ENCODE measurements at places on chromosomes 7 and 10.
A peak's percentile ranks its signal among the peaks of the same experiment; 100 is the strongest.

GRCh38 chr10:99560277-99561126 lies 27.8 kb downstream of the NKX2-3 start:
- peak; percentile 35 for DNase-seq

- no peak for DNase-seq
Measured at GRCh38 chr7:67823345-67823744, 826.7 kb downstream of the TYW1 start.

DNA sequence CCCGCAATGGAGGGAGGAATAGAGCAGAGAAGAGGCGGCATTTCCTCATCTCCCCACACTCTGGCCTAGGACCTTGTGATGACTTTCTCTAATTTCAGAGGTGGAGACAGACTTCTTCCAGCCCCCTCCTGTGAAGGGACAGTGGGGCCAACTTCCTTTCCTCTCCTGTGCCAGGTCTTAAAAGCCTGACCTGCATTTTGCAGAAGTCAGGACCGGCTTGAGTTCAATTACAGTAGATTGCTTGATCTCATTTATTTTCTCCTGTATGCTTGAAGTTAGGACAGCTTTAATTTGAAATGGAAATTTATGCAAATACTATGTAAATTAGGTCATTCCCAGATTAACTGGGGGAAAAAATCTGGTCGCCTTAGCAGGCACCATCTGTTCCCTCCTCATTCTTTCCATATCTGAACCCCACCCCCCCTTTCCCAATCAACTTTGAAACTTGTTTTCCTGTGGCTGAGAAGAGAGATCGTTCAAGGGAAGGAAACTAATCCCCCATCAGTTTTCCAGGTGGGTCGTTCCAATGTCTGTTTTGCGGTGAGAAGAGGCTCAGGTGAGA lies 57.1 kb downstream of the SYPL1 start:
- DNase-seq: no peak

DNA sequence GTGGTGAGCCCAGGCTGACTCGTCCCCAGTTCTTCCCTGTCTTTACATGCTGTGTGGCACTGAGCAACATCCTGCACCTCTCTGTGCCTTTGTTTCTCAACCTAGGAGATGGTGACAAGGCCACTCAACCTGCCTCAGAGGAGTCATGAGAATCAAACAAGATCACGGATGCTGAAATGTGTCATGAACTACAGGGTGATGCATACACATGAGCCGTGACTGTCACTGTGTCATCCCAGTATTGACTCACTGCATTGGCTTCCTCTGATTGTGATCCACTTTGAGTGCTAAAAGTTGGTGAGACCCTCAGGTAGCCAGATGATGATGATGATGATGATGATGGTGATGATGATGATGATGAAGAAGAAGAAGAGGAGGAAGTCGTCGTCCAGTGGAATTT lies 11.5 kb downstream of the C10orf71 start:
- DNase-seq: no peak

- no peak for DNase-seq
Measured at GRCh38 chr7:68440866-68441265, 1157.4 kb upstream of the AUTS2 start.

DNA sequence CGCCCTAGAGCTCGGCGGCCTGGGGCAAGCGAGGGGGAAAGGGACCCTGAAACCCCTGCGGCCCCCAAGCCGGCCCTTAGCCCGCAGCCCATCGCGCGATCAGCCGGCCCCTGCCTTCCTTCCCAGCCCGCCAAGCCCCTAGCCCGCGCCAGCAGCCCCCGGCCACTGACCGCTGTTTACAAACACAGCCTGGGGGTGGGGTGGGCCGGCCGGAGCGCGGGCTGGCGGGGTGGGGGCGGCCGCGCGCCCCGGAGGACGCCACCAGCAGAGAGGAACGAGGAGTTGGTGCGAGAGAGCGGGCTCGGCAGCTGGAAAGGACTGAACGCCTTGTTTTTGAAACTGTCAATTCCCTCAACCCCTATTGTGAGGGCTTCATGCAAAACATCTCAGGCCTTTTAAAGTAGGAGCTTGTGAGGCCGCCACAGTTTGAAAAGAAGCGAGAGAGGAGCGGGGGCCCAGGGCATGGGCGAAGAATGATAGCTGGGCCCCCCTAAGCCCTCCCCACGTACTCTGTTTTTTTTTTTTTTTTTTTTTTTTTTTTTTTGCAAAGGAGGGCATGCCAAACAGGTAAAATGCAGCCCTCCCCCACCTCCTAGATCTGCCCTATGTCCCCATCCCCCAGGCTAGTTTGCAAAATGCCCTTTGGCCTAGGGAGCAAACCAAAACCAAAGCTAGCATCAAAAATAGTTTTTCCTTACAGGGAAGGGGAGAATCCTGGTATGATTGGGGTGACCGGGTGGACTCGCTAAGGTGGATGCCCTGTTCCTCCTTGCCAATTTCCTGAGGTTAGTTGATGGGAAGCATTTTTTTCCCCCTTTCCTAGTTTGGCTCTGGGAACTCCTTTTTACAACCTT lies 15.0 kb downstream of the SKIDA1 start:
- DNase-seq: no peak

DNA sequence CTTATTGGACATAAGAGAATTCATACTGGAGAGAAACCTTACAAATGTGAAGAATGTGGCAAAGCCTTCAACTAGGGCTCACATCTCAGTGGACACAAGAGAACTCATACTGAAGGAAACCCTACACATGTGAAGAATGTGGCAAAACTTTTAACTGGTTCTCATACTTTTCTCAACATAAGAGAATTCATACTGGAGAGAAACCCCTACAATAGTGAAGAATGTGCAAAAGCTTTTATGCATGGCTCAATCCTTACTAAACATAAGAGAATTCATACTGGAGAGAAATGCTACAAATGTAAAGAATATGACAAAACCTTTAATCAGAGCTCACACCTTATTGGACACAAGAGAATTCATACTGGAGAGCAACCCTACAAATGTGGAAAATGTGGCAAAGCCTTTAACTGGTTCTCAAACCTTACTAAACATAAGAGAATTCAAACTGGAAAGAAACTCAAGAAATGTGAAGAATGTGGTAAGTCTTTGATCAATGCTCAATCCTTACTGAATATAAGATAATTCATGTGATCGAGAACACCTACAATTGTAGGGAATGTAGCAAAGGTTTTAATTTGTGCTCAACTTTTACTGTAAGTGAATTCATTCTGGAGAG lies 121.8 kb upstream of the ZNF722 start:
- DNase-seq: no peak

DNA sequence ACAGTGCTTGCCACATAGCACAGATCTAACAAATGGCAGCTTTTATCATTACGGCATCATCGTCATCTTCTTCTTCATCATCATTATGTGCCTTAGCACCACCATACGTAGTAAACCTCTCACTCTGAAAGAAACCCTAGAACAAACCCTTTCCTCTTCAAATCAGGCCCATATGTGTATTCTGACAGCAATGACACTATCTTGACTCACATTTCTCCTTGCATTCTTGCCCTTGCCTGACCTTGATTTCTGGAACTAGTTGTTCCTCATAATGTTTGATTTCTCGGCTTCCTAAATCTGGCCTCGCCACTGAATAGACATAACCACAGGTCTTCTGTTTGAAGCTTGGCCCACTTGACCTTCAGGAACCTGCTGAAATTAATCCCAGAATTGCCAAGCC lies 115.3 kb downstream of the DGKI start:
- no peak for DNase-seq

DNA sequence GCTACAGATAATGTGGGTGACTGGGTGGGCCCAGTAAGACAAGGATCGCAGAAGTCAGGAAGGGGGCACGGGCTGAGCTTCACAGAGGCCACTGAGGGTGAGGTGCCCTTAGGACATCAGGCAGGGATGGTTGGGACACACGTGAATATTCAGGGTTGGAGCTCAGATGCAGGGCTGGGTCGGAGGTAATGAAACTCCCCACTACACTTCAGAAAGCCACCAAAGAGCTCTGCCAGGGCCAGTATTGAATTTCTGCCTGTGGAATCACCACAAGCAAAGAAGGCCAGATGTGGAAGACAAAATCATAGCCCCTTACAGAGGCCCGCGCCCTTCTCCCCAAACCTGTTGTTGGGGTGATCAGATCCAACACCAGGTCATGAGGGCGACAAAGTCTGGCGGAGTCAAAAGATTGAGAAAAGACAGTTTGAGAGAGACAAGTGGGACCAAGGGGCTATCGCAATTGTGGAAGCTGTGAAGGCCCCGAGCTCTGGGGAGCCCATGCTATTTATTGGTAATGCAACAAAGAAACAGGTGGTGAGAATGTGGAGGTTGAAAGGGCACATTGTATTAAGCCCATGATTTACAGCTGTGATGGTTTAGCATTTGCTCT lies 42.4 kb downstream of the STRA8 start:
- DNase-seq: no peak

GRCh38 chr10:13587391-13587790 lies 626 bp downstream of the PRPF18 start:
- no peak for DNase-seq

DNA sequence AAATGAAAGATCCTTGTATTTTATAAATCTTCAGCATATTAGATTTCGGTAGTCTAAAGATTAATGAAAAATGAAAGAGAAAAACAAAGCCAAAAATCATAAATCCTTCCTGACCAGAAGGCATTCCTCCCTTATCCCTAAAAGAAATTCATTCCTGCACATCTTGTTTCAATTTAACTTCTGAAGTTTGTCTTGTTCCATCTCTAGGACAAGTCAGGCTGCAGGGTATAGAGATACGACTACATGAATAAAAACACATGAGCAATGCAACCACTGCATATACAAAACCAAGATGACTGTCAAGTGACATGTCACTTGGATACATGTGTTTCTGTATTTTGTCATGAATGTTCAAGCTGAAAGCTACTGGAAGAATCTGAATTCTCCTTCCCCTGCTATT lies 214.9 kb downstream of the JAZF1 start:
- DNase-seq: no peak

- no peak for DNase-seq
Measured at GRCh38 chr10:86291616-86292340, 74.8 kb downstream of the GRID1 start.

DNA sequence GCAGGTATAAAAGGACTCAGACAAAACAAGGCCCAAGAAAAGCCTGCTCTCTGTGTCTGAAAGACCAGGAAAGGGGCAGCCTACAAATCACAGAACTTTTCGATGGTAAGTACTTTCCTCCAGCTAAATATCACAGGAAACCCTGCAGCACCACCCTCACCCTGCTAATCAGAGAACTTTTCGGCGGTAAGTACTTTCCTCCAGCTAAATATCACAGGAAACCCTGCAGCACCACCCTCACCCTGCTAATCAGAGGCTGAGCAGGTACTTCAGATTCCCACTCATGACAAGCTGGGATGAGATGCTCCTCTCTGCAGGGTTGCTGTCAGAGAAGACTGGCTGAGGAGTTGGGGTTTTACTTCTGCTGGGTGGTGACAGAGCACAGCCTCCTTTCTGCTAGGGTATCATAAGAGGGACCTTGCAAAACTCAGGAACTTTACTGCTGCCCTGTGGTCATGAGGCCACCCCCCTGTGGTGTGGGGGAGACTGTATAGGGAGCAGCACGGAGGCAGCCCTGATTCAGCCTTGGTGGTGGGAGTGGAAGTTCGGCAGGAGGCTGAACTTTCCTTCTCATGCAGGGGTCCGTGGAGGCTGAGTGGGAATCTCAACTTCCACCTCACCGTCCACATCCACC lies 7.2 kb downstream of the WDR37 start:
- no peak for DNase-seq

DNA sequence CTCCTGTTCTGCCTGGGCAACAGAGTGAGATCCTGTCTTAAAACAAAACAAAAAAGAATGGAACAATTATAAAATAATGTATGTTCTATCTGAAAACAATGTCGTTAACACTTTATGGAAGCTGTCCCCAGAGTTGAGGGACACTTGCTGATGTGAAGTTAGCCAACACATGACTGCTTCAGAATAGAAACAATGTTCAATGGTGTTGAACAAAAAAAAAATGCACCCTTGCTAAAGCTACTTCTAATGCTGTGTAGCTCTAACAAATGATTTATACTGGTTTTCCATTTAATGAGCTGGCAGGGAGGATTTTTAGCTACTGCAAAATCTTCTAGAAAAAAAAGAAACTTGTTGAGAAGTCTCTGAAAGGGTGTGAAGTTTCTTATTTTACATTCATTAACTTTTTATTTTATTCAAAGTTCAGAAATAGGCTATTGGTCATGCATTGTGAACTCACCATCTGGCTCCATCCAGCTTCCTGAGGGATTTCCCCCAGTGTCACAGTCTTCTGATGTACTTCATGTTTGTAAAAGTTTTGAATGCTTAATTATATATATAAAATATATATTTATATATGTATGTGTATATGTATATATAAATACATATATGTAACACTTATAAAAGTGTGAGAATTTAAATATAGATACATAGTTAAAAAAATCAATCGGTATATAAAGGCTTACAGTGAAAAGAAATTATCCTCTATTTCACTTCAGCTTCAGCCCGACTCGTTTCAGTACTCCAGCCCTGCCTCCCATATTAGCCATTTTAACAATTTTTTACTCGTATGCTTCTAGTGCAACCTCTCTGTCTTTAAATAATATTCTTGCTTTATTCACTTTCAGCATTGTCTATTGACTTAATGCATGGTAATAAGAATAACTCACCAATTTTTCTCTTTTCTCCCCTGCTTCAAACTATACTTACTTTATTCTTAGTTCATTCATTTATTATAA lies 35.0 kb downstream of the HDAC9 start:
- DNase-seq: no peak

DNA sequence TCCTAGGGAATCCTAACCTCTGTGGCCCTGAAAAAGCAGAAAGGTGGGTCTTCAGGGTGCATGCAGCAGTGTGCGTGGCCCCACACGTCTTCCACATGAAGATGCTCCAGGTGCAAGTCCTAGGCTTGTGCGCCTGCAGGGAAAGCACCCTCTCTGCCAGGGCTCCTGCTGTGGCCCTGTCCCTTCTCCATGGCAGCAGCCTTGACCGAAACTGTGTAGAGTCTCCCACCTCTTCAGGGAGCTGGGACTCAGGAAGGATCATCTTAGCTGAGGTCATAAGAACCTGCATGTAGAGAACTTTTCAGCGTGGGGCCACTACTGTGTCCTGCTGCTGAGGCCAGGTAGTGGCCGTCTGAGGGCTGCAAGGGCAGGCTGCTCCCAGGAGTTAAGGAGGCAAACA lies 6.3 kb upstream of the CSGALNACT2 start:
- no peak for DNase-seq

DNA sequence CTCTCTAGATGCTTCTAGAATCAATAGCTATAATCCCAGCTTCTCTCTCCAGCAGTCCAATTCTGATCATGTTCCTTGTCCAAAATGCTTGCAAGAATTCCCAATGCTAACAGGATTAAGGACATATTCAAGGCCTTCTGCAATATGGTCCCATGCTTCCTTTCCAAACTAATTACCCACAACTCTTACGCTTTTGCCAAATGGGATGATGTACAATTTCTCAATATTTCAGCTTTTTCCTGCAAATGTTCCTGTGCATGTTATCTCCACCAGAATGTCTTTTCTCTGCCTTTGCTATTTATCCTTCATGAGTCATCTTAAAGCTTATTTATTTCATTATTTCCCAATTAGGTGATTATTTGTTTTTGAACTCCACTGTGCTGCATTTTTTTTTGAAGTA lies 556.4 kb downstream of the SORCS1 start:
- no peak for DNase-seq

- DNase-seq: no peak
Measured at GRCh38 chr10:80646366-80646765, 108.7 kb downstream of the SH2D4B start.

DNA sequence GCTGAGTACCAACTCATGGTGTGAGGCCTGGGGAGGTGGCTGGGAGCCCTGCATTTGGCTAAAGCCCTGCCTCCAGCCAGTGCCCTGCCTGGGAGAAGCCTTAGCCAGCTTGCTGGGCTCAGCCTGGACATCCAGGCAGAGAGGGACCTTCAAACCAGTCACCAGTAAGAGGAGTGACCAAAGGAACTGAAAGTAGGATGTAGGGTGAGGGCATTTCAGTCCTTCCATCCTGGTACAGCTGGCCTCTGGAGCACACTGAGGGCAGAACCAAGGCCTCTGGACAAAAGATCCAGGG lies 124.8 kb downstream of the ADCY1 start:
- DNase-seq: no peak
